ENCODE measurements at places on chromosomes 2 and 18. TPM values are rescaled to one million over a fixed set of nuclear protein-coding genes. Genes with fewer than 3 reads are reported as not detected.

Gene TMEM247
- total RNA-seq: not detected

DNA sequence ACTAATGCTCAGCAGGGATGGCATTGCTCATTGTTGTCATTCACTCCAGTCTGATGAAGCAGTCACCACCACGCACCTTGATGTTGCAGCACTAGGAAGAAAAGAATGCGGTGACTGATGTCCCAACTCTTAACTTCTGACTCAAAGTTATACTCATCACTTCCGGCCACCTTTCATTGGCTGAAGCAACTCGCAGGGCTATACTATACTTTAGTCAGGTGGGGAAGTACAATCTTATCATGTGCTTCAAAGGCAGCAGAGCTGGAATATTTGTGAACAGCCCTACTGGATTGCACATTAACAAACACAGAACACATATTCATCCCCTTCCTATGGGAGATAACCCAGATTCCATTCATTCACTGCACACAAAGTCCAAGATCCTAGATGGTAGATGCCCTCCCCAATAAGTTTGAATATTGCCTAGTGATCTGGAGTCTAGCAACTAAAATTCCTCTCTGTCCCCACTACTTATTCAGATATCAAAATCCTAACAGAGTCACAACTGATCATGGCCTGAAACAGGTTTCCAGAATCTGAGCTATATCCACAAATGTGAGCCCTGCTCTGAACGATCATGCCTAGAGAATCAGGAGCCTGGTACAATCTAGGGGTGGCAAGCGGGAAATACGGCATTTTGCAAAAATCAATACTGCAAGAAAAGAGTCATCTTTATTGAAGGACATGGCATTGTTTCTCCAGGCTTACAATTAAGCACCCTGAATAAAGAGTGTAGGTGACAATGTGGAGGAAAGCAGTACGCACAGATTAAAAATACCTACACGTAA lies 3.4 kb upstream of the SPATS2L start:
- peaks cover under 1% of the 10 kb centered on the region for H3K4me1 ChIP-seq
- no peaks in the 10 kb centered on the region for H3K36me3 ChIP-seq
- H3K27me3 ChIP-seq: no peaks in the 10 kb centered on the region
- no peak for DNase-seq
- no peak overlapping the region for H3K27ac ChIP-seq

DNA sequence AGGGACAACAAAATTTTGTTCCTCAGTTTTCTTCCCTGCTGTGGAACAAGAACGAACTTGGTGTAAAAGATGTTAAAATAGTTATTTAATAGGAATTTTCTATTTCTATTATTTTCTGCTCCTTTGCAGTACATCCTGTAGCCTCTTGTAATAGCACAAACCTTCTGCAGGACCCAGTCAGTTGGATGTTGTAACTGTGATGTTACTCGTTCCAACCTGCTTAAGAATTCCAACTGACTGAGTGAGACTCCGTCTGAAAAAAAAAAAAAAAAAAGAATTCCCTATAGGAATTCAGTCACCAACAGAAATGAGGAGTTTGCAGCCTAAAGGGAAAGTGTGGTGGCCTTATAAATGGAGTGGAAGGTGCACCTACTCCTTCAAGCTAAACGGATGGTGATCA lies 46.4 kb upstream of the CDH20 start:
- no peaks in the 10 kb centered on the region for H3K27me3 ChIP-seq
- DNase-seq: no peak
- no peak overlapping the region for H3K27ac ChIP-seq
- H3K36me3 ChIP-seq: no peaks in the 10 kb centered on the region
- no peak overlapping the region for H3K4me3 ChIP-seq

DNA sequence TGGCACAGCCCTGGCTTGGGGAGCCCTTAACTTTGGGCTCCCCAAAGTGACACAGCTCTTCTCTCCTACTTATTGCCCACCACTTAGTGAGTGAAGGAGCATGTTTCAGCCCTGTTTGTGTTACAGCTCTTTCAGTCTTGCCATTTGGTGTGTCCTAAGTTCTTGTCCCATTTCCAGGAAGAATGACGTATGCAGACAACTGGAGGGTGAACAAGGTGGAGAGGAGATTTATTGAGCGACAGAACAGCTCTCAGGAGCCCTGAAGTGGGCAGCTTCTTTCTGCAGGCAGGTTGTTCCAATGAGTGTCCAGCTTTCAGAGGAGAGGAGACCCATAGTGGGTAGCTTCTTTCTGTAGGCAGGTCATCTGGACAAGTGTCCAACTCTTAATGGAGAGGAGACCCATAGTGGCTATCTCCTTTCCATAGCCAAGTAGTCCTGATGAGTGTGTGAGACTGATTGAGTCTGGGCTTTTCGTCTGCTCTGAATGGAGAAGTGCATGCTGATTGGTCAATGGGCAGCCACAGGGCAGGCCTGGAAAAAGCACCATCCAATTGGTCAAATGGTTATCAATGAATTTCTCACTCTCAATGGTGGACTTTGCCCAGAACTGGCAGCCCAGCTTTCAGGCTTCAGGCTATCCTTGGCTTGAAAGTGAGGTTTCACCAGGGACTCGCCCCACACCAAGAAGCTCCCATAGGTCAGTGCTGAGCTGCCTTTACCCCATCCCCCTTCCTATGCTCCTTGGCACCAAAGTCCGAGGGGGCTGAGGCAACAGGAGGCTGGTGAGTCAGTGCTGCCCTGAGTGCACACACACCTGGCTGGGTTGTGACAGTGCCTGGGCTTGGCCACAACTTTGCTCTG lies 688.2 kb downstream of the NYAP2 start:
- no peaks in the 10 kb centered on the region for H3K27me3 ChIP-seq
- no peak for DNase-seq
- H3K4me1 ChIP-seq: no peaks in the 10 kb centered on the region

Gene PSTPIP2
- 0.59 TPM for total RNA-seq

GRCh38 chr2:13102397-13103063 lies 385.8 kb downstream of the TRIB2 start:
- H3K27ac ChIP-seq: no peak overlapping the region
- no peak overlapping the region for H3K4me3 ChIP-seq
- no peak for DNase-seq
- H3K36me3 ChIP-seq: no peaks in the 10 kb centered on the region
- no peaks in the 10 kb centered on the region for H3K27me3 ChIP-seq

Gene MBD1
- 82.2 TPM for total RNA-seq

Gene GPR155
- 3.8 TPM for total RNA-seq

- no peak overlapping the region for H3K4me3 ChIP-seq
- no peaks in the 10 kb centered on the region for H3K4me1 ChIP-seq
- H3K27me3 ChIP-seq: no peaks in the 10 kb centered on the region
- no peaks in the 10 kb centered on the region for H3K36me3 ChIP-seq
- H3K27ac ChIP-seq: peak overlapping the region; percentile 52
- DNase-seq: peak; percentile 47
Measured at GRCh38 chr2:12587729-12588522, 128.8 kb upstream of the TRIB2 start.
